Stomach (tissue), 19 donors: ENCODE measurements at places on chromosomes 4 and X. TPM values are rescaled to one million over a fixed set of nuclear protein-coding genes. Genes with fewer than 3 reads are reported as not detected.

QRFPR gene
- polyA plus RNA-seq = 0.18 TPM

ADGRL3 gene
- polyA plus RNA-seq = 0.81 TPM

GUCY1B1 gene
- polyA plus RNA-seq = 5.3 TPM

AVPR2 gene
- polyA plus RNA-seq = 1.4 TPM

UGT2B15 gene
- 8.9 TPM for polyA plus RNA-seq

DCAF8L2 gene
- polyA plus RNA-seq = not detected

IL3RA gene
- 4.5 TPM for polyA plus RNA-seq

PNMA6A gene
- 0.46 TPM for polyA plus RNA-seq

TBX22 gene
- polyA plus RNA-seq = not detected

ZDHHC15 gene
- 0.15 TPM for polyA plus RNA-seq

F9 gene
- polyA plus RNA-seq = not detected

NDUFC1 gene
- 140 TPM for polyA plus RNA-seq

TBC1D8B gene
- polyA plus RNA-seq = 3.2 TPM

LIMCH1 gene
- 7.5 TPM for polyA plus RNA-seq

NUDT10 gene
- 5.3 TPM for polyA plus RNA-seq
